Activated B cell treated with CpG ODN at 0.5 μM for 24 hours (primary cell): ENCODE measurements at places on chromosomes 4 and X.
A peak's percentile ranks its signal among the peaks of the same experiment; 100 is the strongest.

- peaks cover 84% of the 10 kb centered on the region for H3K36me3 ChIP-seq
- H3K27ac ChIP-seq: no peak overlapping the region
- H3K27me3 ChIP-seq: no peaks in the 10 kb centered on the region
- DNase-seq: no peak
Observed at GRCh38 chr4:102601586-102602227, 100.5 kb downstream of the NFKB1 start.

DNA sequence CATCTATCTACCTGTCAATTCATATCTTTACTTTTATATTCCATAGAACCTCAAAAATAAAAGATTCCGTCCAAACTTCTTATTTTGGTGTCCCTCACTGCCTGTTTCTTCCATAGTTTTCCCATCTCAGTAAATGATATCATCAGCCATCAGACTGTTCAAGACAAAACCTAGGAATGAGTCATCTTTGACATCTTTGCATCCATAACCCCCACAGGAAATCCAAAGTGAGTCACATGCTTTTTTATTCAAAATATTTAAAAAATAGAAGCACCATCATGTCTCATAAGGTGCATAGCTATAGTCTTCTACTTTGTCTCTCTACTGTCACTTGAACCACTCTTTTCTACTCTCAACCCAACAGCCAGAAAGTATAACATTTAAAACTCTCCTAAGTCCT, 29.9 kb upstream of the CXXC4 start:
- DNase-seq: no peak
- H3K36me3 ChIP-seq: no peaks in the 10 kb centered on the region
- H3K4me3 ChIP-seq: no peak overlapping the region
- H3K27me3 ChIP-seq: no peaks in the 10 kb centered on the region
- no peaks in the 10 kb centered on the region for H3K4me1 ChIP-seq

GRCh38 chrX:52865343-52865998, 2.4 kb downstream of the XAGE3 start:
- DNase-seq: no peak
- H3K4me1 ChIP-seq: no peaks in the 10 kb centered on the region

DNA sequence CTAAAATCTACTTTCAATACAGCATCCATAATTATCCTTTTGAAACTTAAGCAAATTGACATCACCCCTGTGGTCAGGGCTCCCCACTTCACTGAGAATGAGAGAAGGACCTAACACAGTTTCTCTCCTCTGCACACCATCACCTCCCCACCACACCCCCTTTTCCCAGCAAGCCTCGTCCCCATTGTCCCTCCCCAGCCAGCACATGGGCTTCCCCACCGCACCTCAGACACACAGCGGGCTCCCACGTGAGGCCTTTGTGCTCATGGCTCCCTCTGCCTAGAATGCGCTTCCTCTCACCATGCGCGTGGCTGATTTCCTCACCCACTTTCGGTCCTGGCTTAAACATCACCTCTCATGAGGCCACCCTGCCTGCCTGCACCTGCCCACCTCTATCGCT, 639.0 kb upstream of the FRG1 start:
- no peaks in the 10 kb centered on the region for H3K36me3 ChIP-seq
- no peak overlapping the region for H3K4me3 ChIP-seq
- H3K27ac ChIP-seq: no peak overlapping the region
- no peaks in the 10 kb centered on the region for H3K27me3 ChIP-seq

DNA sequence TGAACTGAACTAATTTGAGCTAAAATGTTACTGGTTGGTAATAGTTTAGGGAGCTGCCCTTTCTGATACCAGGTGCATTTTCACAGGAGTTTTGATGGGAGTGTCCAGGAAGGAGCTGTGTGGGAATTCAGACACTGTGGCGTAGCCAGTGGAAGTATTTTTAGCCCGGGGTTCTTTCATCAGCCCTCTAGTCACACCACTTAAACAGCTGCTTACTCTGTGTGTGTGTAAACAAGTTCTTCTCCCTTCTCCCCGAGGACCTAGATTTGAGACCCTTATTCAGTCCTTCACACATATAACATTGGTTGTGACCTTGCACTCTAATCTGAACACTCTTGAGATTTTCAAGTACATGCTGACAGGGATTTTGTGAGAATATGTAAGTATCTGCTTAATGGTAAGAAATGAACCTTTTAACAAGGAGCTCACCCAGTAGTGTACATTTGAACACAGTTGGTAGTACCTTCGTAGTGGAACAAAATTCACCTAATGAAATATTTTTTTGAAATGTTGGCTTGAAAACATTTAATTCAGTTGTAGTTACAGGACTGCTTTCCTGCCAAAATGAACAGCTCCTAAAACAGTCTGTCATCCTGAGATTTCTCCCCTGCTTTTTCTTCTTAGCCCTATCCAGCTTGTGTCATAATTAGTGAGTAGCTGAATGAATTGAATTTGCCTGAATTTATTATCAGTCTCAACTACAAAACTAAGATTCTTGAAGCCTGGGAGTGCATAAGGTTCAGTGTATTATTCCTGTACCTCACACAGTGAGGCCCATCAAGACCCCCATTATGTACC, 61.8 kb downstream of the BMPR1B start:
- H3K27ac ChIP-seq: no peak overlapping the region
- H3K27me3 ChIP-seq: no peaks in the 10 kb centered on the region
- H3K4me3 ChIP-seq: no peak overlapping the region
- no peaks in the 10 kb centered on the region for H3K36me3 ChIP-seq
- no peak for DNase-seq

- DNase-seq: no peak
- no peaks in the 10 kb centered on the region for H3K4me1 ChIP-seq
- no peaks in the 10 kb centered on the region for H3K27me3 ChIP-seq
- H3K36me3 ChIP-seq: peaks cover 8% of the 10 kb centered on the region
- no peak overlapping the region for H3K4me3 ChIP-seq
Observed at GRCh38 chr4:53060278-53060677, 198.2 kb downstream of the RASL11B start.

DNA sequence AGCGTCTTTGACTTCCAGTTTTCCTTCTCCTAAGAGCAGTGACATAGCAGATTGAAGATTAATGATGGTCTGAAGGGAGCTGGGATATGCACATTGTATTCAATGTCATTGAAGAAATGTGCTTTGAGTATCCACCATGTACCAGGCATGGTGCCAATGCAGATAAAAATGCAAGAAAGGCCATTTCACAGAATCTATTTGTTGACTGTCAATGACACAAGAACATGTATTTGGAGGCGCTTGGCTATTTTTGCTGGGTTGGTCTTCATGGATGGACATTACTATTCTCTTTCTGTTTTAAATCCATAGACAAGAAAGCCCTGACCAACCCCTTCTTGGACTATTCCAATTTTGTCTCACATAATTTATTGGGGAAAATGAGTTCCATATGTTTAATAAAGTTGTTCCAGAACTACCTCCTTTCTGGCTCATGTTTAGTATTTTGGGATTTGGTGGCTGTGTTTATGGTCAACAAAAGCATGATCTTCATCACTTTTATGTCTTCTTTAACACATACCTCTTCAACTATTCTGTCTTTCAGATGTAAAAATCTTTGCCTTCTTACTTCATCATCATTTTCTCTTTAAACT, 174.5 kb downstream of the CPE start:
- DNase-seq: no peak
- no peaks in the 10 kb centered on the region for H3K36me3 ChIP-seq
- no peak overlapping the region for H3K27ac ChIP-seq
- H3K4me1 ChIP-seq: no peaks in the 10 kb centered on the region
- no peaks in the 10 kb centered on the region for H3K27me3 ChIP-seq

GRCh38 chrX:114787061-114787460, 203.2 kb downstream of the HTR2C start:
- no peak overlapping the region for H3K27ac ChIP-seq
- no peaks in the 10 kb centered on the region for H3K27me3 ChIP-seq
- no peak overlapping the region for H3K4me3 ChIP-seq
- DNase-seq: no peak
- H3K36me3 ChIP-seq: no peaks in the 10 kb centered on the region

DNA sequence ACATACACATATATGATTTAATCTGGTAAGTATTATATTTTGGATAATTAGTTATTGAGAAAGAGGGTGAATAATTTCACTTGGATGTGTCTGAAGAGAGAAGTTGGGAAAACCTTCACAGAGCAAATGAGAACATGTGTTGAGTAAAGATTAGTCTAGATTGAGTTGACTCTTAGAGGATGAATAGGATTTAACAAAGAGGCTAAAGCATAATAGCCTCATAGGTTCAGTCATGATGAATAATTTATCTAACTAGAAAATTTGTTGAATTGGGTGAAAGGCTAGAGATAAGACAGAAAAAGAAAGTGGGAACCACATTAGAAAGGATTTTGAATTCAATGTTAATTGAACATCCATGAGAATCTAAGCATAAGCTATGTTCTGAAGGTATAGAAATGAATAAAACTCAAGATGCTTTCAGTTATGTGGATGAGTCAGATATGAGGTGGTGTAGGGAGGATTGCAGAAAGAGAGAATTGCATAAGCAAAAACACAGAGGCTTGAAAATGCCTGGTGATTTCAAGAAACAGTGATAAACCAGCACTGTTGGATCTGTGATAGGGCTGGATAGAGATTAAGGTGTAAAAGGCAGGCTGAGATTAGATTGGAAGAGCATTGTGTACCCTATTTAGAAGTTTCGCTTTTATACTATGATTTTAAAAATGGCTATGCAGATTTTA, 207.6 kb upstream of the NR3C2 start:
- H3K36me3 ChIP-seq: no peaks in the 10 kb centered on the region
- no peak for DNase-seq
- no peaks in the 10 kb centered on the region for H3K27me3 ChIP-seq
- no peak overlapping the region for H3K27ac ChIP-seq

DNA sequence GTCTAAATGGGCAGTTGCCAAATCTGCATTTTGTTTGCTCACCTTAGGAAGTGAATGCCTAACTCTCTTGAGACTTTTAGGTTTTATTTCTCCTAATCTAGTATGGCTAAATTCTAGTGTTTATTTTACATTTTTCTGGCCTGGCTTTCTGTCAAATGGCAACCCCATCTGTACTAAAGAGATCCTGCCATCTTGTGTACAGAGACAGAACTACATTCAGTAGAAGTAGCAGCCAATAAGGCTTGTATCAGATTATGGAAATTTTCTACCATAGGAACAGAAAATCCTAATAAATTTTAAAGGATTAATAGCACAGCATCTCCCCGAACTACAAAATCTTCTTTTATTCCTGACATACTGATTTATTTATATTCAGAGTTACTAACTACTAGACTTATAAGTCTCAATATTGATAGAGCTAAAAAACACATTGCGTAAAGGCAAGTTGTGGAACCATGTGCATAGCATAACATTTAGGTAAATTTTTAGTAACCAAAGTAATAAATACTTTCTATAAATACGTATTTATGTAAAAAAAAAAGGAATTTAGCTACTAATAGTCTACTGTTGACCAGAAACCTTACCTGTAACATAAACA, 45.5 kb downstream of the TMEM144 start:
- peaks cover 12% of the 10 kb centered on the region for H3K27me3 ChIP-seq
- no peaks in the 10 kb centered on the region for H3K36me3 ChIP-seq
- H3K4me3 ChIP-seq: no peak overlapping the region
- no peak for DNase-seq
- no peak overlapping the region for H3K27ac ChIP-seq

- no peaks in the 10 kb centered on the region for H3K36me3 ChIP-seq
- DNase-seq: no peak
- H3K4me1 ChIP-seq: peaks cover 3% of the 10 kb centered on the region
- H3K27ac ChIP-seq: no peak overlapping the region
- H3K27me3 ChIP-seq: peaks cover 15% of the 10 kb centered on the region
Observed at GRCh38 chr4:123568936-123569335, 172.3 kb downstream of the SPRY1 start.

DNA sequence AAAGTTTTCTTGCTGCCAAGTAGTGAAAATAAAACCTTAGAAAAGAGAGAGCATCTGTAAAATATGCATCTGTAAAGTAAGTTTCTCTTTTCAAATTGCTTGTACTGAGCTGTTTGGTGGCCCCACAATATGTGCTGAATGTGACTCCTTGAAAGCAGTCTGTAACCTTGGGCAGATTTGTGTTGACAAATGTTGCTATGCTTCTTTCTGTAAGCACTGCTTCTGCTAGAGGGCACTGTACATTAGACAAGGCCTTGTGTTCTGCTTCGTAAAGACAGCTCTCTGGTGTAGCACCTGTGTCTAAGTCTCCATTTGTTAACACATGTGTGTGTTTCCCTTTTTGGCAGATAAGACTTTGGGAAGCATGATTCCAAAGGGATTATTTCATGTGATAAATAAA, 56.6 kb upstream of the NRK start:
- H3K4me1 ChIP-seq: no peaks in the 10 kb centered on the region
- H3K4me3 ChIP-seq: no peak overlapping the region
- no peak for DNase-seq
- H3K36me3 ChIP-seq: no peaks in the 10 kb centered on the region
- H3K27ac ChIP-seq: no peak overlapping the region

GRCh38 chr4:185587427-185588161, 52.3 kb upstream of the PDLIM3 start:
- peak; percentile 66 for DNase-seq
- peak overlapping the region; percentile 82 for H3K4me3 ChIP-seq
- no peaks in the 10 kb centered on the region for H3K36me3 ChIP-seq
- H3K27me3 ChIP-seq: peaks cover 26% of the 10 kb centered on the region
- peaks cover 20% of the 10 kb centered on the region for H3K4me1 ChIP-seq

GRCh38 chr4:43126595-43126994, 234.1 kb downstream of the GRXCR1 start:
- H3K4me3 ChIP-seq: no peak overlapping the region
- no peaks in the 10 kb centered on the region for H3K36me3 ChIP-seq
- no peak for DNase-seq
- H3K27ac ChIP-seq: no peak overlapping the region
- H3K27me3 ChIP-seq: no peaks in the 10 kb centered on the region

GRCh38 chr4:85607624-85608023, 132.7 kb downstream of the ARHGAP24 start:
- H3K27me3 ChIP-seq: no peaks in the 10 kb centered on the region
- peak overlapping the region; percentile 92 for H3K27ac ChIP-seq
- no peak for DNase-seq
- H3K4me3 ChIP-seq: peak overlapping the region; percentile 70
- peaks cover 50% of the 10 kb centered on the region for H3K4me1 ChIP-seq

DNA sequence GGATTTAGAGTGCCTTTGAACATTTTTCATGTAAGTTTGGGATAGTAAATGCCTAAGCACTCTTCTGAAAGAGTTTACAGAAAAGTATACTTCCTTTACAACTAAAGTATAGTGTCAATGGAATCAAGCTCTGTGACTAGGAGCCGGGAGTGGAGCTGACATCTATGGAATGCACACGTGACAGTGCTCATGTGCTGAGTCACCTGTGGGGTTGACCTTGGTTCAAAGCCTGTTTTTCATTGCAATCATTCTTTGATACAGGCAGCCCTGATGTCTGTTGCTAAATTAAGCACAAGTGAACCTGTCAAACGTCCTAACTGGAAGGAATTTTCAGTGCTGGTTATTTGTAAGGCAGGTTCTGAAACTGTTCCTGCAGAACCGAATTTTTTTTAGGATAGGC, 82.5 kb downstream of the GPAT3 start:
- peaks cover 7% of the 10 kb centered on the region for H3K36me3 ChIP-seq
- H3K27me3 ChIP-seq: peaks cover 27% of the 10 kb centered on the region
- H3K4me1 ChIP-seq: no peaks in the 10 kb centered on the region

- no peak within 1 kb of the TSS for H3K27ac ChIP-seq
- no peaks in the 10 kb centered on the region for H3K4me1 ChIP-seq
- no peak for DNase-seq
- H3K4me3 ChIP-seq: no peak within 1 kb of the TSS
Observed at GRCh38 chrX:22999696-23000223, at the start of gene DDX53. Gene DDX53 (plus strand): TSS chrX:22999960. CDS start chrX:23000058, 98 bp downstream.

- H3K4me3 ChIP-seq: no peak overlapping the region
- H3K36me3 ChIP-seq: no peaks in the 10 kb centered on the region
- no peaks in the 10 kb centered on the region for H3K27me3 ChIP-seq
- no peak overlapping the region for H3K27ac ChIP-seq
- H3K4me1 ChIP-seq: no peaks in the 10 kb centered on the region
Observed at GRCh38 chr4:132709056-132709455, 440.0 kb upstream of the PCDH10 start.
